M059J (cell line): ENCODE measurements at places on chromosomes 3 and 15. TPM values are rescaled to one million over a fixed set of nuclear protein-coding genes. Genes with fewer than 3 reads are reported as not detected.

The RHOV gene
- total RNA-seq: 0.12 TPM in 1 of 2 replicates, not detected in the other

- no peak for DNase-seq
Observed at GRCh38 chr15:78762985-78763795, 48.1 kb downstream of the ADAMTS7 start.

DNA sequence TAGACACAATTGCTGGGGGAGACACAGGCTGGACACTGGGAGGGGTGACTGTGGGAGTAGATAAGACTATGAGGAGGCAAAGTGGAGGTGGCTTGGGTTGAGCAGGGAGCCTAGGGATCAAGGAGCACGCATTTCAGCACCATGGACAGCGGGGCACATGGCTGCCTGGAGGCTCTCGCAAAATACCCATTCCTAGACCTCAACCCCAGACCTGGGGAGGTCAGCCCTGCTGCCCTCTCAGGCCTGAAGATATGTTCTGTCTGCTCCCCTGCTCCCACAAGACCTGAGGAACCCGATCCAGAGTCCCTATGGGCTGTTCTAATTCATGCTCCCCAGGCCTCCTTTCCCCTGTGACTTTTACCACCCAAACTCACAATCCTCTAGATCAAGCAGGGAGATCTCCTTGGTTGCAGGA, 16.0 kb upstream of the CPEB1 start:
- DNase-seq: peak; percentile 33

GRCh38 chr3:128873244-128874022, 6.0 kb upstream of the ACAD9 start:
- no peak for DNase-seq

DNA sequence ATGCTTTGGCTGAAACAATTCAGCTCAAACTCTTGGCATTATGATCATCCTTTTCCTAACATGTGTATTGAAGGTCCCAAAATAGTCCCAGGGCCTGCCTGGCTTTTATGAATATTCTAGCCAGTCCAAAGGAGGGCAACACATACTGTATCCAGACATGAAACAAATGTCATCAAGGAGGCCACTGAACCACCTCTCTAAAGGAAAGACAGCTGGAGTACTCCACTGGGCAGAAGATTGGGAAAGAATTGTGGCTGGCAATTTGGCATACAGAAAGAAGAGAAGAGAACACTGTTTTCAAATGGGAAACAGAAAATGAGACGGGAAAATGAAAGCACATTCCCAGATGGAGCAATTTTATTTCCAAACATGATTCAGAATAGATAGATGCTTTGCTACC, 80.6 kb downstream of the NCEH1 start:
- no peak for DNase-seq

DNA sequence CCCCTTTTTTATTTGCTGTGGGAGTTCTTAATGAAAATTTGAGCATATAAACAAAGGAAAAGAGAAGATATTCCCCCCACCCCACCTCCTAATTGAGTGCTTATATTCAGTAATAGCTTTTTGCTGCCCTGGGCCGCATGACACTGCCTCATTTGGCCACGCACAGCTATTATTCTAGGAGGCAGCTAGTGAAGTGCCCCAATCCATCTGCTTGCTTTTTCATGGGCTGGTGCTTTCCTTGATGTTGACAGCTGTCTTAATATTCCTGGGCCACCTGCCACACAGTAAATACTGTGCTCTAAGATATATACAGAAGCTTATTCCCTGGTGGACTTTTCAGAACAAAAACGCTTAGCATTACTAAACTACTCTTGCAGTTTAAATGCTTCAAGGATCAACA, 3.8 kb upstream of the CRYBG3 start:
- no peak for DNase-seq

DNA sequence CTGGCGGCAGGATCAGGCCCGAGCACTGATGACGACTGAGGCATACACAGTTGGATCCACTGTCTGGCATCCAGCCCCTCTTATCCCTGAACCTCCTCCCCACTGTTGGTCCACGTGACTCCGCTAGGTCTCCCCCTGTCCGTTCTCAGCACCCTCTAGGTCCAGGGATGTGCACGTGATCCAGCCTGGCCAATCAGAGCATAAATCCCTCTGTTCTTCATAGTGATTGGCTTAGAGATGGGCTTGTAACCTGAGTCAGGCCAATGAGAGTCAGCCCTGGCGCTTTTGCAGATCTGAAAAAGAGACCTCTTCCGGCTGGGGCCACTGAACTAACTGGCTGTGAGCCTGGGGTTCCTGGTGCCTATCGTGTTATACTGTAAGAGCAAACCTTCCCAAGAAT, 20.5 kb upstream of the IQSEC1 start:
- no peak for DNase-seq

DNA sequence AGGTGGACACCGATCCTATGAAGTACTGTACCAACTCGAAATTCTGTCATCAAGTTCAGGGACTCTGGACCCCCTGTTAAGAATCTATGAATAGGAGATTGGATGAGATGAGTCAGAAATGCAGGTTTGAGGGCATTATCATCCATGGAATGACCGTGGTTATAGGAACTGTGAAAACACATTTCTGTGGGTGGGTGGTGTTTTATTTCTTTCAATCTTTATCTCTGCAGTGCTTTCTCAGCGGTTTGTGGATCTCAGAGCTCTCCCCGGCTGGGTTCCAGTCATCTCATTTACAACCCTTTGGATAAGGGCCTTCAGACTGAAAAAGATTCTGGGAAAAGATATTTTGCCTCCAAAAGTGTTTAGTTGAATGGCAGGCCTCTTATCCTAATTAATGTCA, 5.4 kb upstream of the ABHD17C start:
- peak; percentile 9 for DNase-seq

DNA sequence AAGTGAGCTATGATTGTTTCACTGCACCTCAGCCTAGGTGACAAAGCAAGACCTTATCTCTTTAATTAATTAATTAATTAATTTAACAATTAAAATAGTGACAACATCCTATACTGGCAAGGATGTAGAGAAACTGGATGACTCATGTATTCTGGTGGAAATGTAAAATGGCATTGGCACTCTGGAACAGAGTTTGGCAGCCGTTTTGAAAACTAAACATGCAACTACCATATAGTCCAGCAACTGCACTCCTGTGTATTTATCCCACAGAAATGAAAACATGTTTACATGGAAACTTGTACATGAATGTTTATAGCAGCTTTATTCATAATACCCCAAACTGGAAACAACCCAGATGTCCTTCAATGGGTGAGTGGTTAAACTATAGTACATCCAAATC, 56.6 kb downstream of the ANP32A start:
- no peak for DNase-seq

DNA sequence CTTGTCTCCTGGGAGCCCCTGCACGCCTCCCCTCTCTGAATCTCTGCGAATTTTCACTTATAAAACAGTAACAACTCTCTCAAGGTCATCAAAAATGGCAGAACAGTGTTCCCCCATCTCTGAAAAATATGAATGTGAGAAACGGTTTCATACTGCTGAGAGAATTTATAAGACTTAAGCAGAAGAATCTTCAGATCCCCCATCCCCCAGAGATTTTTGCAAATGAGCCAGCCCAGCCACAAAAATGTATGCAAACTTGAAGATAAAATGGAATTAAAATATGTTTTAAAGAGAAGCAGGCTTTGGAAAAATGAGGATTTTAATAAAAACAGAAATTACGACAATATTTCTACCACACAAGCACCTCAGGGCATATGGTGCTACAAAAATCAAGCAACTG, 173.0 kb downstream of the STT3B start:
- DNase-seq: no peak

DNA sequence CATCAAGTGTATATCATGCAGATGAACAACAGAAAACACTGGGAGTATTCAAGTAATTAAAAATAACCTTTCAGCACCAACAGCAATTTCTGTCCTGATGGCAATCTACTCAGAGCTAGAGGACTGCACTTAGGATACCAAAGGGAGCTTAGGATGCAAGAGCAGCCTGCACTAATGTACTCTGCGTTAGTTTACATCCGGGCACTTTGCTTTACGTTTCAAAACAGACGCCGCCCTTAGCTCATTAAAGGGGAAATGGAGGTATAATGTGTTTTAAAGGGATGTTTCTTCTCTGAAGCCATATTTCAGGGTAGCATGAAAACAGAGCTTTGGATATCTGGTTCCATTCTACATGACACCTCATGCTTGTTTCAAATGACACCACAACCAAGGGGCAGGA, 14.0 kb upstream of the B3GNT5 start:
- DNase-seq: no peak

The IQCB1 gene
- 25.0 and 28.5 TPM in 2 replicates for total RNA-seq

DNA sequence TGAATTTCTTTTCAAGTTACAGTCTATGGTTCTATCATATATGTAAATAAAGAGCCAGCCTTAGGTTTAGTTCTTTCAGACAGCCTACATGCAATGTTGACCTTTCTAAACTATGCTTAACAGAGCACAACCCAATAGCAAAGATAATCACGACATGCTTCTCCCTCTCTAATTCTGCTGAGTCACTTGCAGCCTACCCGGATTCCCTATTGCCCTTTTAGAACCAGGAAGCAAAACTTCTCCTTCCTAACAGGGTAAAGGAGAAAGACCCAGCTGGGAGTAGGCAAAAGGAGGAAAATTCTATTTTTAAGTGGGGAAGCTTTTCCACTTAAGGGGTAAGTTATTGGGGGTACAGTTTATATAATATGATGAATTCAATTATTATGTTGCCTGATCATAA, 79.3 kb downstream of the SLC7A14 start:
- peak; percentile 70 for DNase-seq

DNA sequence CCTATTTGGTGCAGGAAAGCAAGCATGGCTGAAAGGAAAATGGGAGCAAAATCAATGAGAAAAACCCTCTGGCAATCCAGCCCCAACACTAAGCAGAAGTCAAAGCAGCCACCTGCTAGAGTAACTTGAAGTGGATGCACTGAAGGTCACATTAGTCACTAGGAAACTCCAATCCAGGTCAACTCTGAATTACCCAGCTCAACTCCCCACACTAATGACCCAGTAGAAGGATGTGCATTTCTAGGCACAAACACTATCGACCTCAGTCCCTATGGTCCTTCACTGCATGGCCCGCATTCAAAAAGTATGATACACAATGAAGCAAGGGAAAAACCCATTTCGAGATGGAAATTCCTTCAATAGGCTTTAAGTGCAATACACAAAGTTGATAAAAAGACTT, 80.6 kb downstream of the RAD18 start:
- no peak for DNase-seq

The AZI2 gene
- 41.8 and 60.7 TPM in 2 replicates for total RNA-seq

The RTP3 gene
- 0.20 and 0.81 TPM in 2 replicates for total RNA-seq
